CD4-positive, alpha-beta memory T cell (primary cell): ENCODE measurements at places on chromosomes 12 and 14. TPM values are rescaled to one million over a fixed set of nuclear protein-coding genes. Genes with fewer than 3 reads are reported as not detected.

DNA sequence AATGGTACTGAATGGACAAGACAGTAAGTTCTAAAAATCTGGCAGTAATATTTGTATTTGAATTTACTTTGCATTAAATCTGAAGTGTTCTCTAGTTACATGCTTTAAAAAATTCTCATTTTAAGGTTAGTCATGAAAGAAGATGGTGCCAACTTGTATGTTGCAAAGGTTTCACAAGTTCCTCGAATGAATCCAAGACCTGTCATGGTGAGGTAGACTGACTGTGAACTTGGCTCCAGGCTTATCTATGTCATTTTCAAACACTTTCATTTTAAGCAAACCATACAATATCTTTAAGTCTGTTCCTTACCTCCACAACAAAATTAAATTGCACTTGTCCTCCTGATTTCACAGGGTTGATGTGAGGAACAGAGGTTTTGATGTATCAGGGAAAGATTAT lies 23.4 kb downstream of the CLEC2D start:
- no peak for DNase-seq

GRCh38 chr14:104724981-104725771 lies 1.1 kb downstream of the ADSS1 start:
- DNase-seq = no peak

- no peak for DNase-seq
Observed at GRCh38 chr14:64201296-64201695, 92.9 kb downstream of the ESR2 start.

- no peak for DNase-seq
Observed at GRCh38 chr14:96154900-96155299, 49.7 kb upstream of the BDKRB2 start.

DNA sequence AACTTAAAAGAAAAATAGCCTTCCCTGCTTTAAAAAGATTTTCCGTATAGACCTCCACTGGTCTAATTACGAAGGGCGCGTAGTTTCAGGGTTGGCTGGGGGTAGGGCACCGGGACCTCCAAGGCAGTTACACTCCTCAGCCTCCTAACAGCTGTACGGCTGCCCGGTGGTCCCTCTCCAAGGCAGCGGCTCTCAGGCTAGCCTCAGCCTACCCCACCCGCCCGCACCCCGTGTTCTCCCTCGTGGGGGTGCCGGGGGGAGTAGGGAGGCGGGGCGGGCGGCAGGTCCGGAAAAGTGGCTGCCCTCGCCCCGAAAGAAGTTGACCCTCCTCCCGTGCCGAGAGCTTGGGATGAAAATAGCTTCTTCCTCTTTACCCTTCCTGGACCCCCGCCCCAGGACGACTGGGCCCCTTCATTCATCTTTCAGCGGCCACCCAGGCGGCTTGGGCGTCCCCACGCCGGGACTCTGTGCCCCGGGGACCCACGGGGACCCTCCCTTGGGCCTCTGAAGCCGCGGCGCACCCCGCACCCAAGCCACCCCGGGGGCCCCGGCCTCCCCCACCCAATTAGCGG lies 991 bp upstream of the RCOR1 start:
- no peak for DNase-seq

DNA sequence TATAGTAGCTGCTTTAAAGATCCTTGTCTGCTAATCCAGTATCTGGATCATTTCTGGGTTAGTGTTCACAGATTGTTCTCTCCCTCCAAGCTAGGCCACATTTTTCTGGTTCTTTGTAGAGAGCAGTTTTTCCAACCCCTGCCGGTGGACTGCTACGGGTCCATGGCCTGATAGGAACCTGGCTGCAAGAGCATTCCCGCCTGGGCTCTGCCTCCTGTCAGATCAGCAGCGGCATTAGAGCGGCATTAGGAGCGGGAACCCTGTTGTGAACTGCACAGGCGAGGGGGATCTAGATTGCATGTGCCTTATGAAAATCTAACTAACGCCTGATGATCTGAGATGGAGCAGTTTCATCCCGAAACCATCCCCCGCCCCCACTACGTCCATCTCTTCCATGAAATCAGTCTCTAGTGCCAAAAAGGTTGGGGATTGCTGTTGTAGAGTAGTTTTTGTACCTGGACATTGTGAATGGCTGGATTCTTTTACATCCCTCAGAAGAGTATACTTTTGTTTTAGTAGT lies 50.4 kb downstream of the MYRFL start:
- DNase-seq = no peak

- no peak for DNase-seq
Observed at GRCh38 chr12:67085699-67086098, 183.5 kb upstream of the CAND1 start.

GRCh38 chr14:28758885-28759652 lies 7.5 kb upstream of the FOXG1 start:
- no peak for DNase-seq

- no peak for DNase-seq
Observed at GRCh38 chr12:125453751-125454150, 388.5 kb downstream of the AACS start.

Gene MFAP5
- not detected for polyA plus RNA-seq

Gene ING4
- polyA plus RNA-seq = 73.0 TPM

Gene GDF3
- polyA plus RNA-seq = not detected

Gene KRT75
- polyA plus RNA-seq = not detected

Gene PLA2G1B
- 0.99 TPM for polyA plus RNA-seq

Gene SLCO1A2
- not detected for polyA plus RNA-seq
